Testis (tissue), 5 donors: ENCODE measurements at places on chromosomes 6 and 20. TPM values are rescaled to one million over a fixed set of nuclear protein-coding genes. Genes with fewer than 3 reads are reported as not detected.

- no peak for DNase-seq
Observed at GRCh38 chr6:55199239-55199638, 24.9 kb downstream of the HCRTR2 start.

DNA sequence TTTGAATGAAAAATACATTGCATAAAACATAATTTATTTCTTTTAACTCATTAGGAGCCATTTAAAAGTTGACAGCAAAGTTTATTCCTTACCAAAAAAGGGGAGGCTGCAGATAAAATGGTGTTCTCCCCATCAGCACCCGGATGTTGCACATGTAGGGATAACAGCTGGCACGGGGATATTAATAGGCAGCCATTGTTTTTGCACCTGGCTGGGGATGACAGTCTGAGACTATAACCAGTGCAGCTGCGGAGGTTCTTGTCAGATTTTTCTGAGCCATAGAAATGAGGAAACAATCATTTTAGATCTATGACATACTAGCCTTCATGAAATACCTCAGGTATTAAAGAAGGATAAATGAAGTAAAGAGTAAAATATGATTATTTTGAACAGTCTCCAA, 20.1 kb upstream of the HECA start:
- no peak for DNase-seq

- DNase-seq: no peak
Observed at GRCh38 chr6:159252955-159253508, 83.8 kb downstream of the FNDC1 start.

GRCh38 chr6:139271056-139271455, 20.7 kb downstream of the TXLNB start:
- DNase-seq: no peak

GRCh38 chr6:127481628-127482027, 22.4 kb upstream of the KIAA0408 start:
- no peak for DNase-seq

DNA sequence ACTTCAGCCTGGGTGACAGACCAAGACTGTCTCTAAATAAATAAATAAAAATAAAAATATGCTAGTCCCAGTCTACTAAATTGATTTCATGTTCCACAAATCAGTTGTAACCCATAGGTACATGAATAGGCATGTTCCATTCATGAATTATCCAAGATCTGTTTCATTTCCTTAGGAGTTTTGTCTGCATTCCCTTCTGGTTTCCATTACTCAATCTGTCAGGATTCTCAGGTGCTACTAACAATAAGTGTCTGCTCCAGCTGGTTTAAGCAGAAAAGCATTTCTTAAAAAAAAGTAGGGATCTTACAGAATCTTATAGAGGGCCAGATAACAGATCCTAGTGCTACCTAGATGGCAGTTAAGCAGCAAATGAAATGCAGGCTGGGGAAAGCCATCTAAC, 15.6 kb upstream of the PKIG start:
- DNase-seq: no peak

FOXC1 gene
- 10.6 TPM for total RNA-seq

EPB41L2 gene
- 206 TPM for total RNA-seq

CST5 gene
- not detected for total RNA-seq

AGER gene
- 8.6 TPM for total RNA-seq

CDSN gene
- not detected for total RNA-seq

SAPCD1 gene
- 11.6 TPM for total RNA-seq
